Activated CD4-positive, alpha-beta T cell treated with anti-CD3 and anti-CD28 coated beads for 1 hour (primary cell): ENCODE measurements at places on chromosomes 11 and 22.

GRCh38 chr11:112525270-112525669 lies 264.6 kb upstream of the PLET1 start:
- no peak for DNase-seq

GRCh38 chr11:47480762-47481161 lies 31.8 kb upstream of the RAPSN start:
- DNase-seq = no peak

DNA sequence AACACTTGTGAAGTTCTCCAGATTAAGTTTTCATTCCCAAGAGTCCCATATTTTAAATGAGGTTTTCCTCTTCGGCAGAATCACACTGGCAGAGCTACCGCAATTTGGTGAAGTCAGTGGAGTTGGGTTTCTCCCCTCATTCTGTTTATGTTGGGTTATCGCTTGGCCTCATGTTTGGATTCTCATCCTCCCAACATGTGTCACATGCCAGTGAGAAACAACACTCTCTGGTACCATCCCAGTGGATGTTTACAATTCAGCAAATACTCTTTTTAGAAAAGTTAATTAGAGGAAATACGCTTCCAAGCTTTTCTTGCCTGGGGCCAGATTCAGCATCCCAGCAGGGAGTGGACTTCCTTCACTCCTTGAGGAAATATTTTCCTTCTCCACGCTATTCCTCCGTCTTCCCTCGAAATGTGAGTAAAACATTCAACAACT lies 2.1 kb downstream of the PAMR1 start:
- no peak for DNase-seq

- no peak for DNase-seq
Measured at GRCh38 chr11:126163074-126163700, 48.3 kb downstream of the RPUSD4 start.

DNA sequence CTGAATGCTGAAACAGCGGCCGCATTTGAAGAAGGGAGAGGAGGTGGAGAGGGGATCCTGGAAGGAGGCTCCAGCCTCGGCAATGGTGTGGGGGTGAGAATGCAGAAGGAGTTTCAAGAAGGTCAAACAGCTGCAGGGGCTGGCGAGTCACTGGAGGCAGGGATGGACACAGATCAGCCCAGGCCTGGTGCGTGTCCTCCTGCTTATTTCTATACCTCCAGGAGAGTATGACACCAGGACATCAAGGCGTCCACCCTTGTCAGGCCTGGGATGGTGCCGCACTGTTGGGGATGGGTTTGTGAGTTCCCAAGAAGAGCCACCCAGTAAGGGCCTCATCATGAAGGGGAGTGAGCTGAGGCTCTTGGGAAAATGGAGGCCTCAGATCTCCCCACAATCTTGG lies 23.1 kb downstream of the IGLL1 start:
- no peak for DNase-seq

DNA sequence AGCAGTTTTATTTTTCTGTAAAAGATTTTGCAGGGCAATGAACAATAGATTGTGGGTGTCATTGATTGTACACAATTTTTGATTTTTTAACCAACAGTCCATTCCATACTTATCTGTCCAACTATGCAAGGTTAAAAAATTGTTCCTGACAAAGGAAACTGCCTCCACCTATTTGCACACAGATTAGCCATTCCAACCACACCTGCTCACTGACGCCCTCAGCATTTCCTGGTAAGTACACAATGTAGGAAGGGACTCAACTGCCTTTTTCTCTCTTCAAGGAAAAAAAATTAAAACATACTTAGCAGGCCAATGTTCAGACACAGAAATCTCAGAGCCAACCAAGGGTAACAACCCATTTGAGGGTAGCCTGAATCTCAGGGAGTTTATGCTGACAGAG lies 4.3 kb upstream of the FUT4 start:
- no peak for DNase-seq

- no peak for DNase-seq
Measured at GRCh38 chr22:33652615-33653014, 267.7 kb downstream of the LARGE1 start.

DNA sequence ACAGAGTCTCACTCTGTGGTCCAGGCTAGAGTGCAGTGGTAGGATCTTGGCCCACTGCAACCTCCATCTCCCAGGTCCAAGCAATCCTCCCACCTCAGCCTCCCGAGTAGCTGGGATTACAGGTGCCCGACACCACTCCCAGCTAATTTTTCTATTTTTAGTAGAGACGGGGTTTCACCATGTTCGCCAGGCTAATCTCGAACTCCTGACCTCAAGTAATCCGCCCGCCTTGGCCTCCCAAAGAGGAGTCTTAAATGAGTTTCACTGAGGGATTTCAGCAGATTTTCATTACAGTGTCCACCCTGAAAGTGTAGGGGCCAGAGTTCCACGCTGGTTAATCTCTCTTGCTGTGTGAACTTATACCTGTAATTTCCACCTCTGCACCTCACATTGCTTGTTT lies 412 bp upstream of the RPS3 start:
- no peak for DNase-seq

GRCh38 chr11:107567739-107568335 lies 2.3 kb upstream of the ALKBH8 start:
- DNase-seq = no peak

DNA sequence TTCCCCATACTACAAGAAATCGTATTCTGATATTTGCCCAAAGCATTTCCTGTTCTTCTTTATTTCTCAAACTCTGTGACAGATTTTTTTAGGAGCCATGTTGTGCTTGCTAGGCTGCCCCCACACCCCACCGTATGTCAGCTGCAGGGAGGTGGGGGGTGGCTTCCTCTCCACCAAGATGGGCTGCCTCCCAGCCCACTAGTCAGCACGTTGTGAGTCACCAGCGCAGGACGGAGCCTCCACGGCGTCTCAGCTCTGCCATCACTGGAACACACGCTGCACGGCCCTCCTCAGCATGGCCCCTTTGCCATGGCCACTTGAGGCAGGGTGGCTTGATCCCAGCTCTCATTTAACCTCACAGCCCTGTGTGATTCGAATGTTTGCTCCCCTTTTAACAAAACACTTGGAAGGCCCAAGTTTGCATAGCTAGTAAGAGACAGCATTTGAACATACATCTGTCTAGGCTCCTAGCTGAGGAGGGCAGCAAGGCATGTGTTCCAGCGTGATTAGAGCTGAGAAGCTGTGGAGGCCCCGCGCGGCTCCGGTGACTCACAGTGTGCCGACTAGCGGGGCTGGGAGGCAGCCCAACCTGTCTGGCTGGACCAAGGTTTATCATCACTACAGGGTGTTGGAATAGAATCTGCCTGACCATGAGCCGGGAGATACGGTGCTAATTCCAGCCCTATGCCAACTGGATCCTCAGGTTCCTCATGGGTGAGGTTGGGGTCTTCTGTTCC lies 180.7 kb upstream of the NCAM1 start:
- DNase-seq = no peak

DNA sequence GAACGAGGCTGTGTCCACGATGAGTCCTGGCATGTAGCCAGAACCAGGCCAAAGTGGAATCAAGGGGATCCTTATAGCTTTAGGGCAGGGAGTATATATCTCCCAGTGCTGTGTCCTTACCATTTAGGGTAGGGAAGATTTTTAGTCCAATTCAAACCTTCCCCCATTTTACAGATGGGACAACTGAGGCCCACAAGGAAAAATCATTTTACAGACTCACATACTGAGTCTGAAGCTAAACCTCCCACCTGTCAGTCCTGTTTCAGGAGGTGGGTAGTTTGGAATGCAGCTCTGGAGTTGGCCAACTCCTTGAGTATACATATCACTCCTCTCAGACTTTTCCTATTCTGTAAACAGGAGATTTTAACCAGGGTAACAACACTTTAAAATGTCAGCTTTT lies 33.1 kb upstream of the TFIP11 start:
- no peak for DNase-seq

DNA sequence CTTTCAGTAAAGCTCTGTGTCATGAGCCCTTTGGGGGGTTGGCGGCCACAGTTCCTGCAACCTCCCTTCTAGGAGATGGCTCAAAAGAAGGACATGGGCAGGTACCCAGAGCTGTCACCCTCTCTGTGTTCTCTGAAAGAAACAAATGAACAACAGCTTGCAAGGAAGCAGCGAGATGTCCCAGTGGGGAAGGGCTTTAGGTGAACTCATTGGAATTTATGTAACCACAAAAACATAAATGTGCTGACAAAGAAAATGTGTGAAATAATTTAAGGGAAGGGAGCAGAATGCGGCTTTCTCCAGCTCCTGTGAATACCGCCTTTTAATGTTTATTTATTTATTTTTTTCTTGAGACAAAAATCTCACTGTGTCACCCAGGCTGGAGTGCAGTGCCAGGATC lies 3.3 kb downstream of the PARVG start:
- no peak for DNase-seq

DNA sequence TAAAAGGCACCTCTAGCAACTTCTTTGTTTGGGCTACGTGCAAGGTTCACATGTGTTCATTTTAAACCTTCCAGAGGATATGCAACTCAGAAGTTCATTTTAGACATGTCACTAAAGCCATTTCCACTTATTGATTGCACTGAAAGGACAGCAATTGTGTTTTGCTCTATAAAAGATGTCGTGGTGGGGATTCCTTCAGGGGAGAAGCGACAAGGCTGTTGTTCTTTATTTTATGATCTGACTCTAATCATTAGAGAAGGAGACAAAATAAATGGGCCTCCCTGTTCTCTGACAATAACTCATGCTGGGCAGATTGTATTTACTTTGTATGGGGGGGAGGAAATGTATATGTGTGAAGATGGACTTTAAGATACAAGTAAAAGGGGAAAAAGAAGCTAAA lies 370.1 kb upstream of the ARHGAP42 start:
- no peak for DNase-seq

- no peak for DNase-seq
Measured at GRCh38 chr22:25232301-25232700, 12.9 kb downstream of the CRYBB2 start.

- no peak for DNase-seq
Measured at GRCh38 chr11:98561877-98562395, 458.8 kb upstream of the CNTN5 start.

DNA sequence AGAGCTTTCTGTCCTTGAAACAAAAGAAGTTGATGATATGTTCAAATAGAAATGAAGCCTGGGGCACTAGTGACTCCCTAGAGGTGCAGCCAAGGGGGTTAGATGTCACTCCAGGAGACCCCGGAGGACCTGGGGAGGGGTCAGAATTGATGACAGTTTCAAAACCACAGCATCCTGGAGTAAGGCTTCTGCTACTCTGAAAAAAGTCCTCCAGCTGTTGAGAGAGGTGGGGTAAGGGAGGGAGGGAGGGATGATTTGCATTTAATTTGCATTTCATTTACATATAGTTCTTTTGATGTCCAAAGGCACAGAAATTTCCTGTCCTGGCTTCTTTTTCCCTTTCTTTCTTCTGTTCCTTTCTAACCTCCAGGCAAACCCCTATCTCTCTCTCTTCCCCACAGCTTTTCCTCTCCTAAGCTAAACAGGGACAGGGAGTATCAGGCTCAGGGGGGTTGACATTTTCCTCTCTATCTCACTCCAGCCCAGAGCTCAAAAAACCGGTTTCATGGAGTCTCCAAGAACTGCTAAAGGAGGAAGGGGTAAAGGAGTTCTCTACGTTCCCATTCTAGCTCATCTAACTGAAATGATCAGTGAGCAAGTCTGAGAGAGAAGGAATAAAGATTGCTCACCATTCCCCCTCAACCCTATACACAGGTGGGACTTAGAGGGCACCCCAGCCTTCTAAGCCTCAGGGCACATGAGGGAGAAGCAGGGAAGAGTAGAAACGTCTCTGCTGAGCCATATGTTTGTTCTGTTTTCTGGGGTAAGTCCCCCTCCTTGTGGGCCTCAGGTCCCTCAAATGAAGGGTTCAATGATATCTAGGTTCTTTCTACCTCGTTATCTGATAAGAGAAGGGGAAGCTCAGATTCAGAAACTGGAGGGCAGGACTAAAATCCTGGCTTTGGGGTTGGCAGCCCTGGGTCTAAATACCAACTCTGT lies 3.5 kb upstream of the POU2F3 start:
- no peak for DNase-seq

DNA sequence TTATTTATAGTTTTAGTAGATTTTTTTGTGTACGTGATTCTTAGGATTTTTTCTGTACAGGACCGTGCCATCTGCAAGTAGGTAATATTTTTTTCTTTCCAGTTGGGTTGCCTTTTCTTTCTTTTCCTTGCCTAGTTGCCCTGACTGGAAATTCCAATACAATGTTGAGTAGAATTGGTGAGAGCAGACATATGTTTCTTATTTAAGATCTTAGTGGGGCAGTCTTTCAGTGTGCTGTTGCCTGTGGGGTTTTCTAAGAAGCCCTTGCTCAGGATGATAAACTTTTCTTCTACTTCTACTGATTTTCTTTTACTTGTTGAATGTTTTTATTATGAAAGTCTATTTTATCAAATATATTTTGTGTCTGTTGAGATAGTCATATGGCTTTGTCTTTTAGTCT lies 33.0 kb downstream of the ATXN10 start:
- DNase-seq = no peak

DNA sequence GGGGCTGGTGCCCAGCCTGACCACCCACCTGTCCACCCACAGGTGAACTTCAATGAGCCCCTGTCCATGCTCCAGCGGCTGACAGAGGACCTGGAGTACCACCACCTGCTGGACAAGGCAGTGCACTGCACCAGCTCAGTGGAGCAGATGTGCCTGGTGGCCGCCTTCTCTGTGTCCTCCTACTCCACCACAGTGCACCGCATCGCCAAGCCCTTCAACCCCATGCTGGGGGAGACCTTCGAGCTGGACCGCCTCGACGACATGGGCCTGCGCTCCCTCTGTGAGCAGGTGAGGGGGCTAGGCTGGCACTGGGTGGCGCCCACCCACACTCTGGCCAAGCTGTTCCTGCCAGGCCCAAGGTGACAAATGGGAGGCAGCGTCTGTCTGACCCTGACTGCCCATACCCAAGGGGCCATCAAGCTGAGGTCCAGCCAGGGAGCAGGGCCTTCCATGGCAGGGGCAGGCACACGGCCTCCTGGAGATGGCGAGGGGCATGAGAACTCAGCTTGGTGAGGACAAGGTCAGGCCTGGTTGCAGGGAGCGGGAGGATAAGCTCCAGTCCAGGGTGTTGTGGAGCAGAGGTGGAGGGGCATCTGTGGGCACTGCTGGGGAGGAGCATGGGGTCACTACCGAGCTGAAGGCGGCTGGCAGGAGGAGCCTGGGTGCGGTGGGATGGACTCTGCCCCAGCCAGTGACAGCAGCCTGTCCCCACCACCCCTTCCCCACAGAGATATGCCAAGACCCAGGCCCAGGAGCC lies 77.7 kb downstream of the MORC2 start:
- DNase-seq = no peak

GRCh38 chr11:96905663-96906062 lies 515.9 kb downstream of the JRKL start:
- DNase-seq = no peak

GRCh38 chr22:48182846-48183805 lies 1420.7 kb downstream of the TBC1D22A start:
- DNase-seq = no peak

GRCh38 chr11:36051235-36052144 lies 107.6 kb downstream of the LDLRAD3 start:
- DNase-seq = no peak

- DNase-seq = no peak
Measured at GRCh38 chr11:64297699-64298358, 2.3 kb upstream of the CATSPERZ start.
